Progenitor cell of endocrine pancreas (in vitro differentiated cells): ENCODE measurements at places on chromosomes 1 and 21. TPM values are rescaled to one million over a fixed set of nuclear protein-coding genes. Genes with fewer than 3 reads are reported as not detected.

The CFAP141 gene
- total RNA-seq: not detected in 2 replicates

The HNRNPU gene
- 512 and 526 TPM in 2 replicates for total RNA-seq

The LRRC39 gene
- total RNA-seq: 1.1 and 1.8 TPM in 2 replicates

The NUP210L gene
- 0.05 and 0.07 TPM in 2 replicates for total RNA-seq

The RHEX gene
- not detected in 2 replicates for total RNA-seq

GRCh38 chr1:200231787-200232231 lies 178.0 kb downstream of the ZNF281 start:
- H3K36me3 ChIP-seq: no peaks in the 10 kb centered on the region
- H3K27me3 ChIP-seq: peaks cover 33% of the 10 kb centered on the region
- H3K27ac ChIP-seq: no peak overlapping the region
- DNase-seq: no peak

DNA sequence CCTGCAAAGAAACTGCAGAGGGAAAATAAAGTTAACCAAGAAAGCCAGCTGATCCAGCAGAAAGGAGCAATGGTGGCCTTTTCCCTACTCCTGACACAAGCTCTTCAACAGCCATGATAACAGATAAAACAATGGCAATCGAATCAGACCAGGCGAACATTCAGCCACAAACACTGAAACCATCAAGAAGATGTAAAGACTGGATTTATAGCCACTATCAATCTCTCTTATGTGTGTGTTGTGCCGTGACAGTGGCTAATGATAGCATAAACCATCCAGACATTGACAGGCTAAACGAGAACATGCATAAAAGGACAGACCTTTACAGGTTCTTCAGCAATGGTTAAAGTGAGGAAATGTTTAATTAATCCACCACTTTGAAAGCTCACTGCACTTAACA lies 78.1 kb upstream of the RAB4A start:
- no peaks in the 10 kb centered on the region for H3K36me3 ChIP-seq
- no peak overlapping the region for H3K4me3 ChIP-seq
- DNase-seq: no peak
- H3K4me1 ChIP-seq: no peaks in the 10 kb centered on the region

DNA sequence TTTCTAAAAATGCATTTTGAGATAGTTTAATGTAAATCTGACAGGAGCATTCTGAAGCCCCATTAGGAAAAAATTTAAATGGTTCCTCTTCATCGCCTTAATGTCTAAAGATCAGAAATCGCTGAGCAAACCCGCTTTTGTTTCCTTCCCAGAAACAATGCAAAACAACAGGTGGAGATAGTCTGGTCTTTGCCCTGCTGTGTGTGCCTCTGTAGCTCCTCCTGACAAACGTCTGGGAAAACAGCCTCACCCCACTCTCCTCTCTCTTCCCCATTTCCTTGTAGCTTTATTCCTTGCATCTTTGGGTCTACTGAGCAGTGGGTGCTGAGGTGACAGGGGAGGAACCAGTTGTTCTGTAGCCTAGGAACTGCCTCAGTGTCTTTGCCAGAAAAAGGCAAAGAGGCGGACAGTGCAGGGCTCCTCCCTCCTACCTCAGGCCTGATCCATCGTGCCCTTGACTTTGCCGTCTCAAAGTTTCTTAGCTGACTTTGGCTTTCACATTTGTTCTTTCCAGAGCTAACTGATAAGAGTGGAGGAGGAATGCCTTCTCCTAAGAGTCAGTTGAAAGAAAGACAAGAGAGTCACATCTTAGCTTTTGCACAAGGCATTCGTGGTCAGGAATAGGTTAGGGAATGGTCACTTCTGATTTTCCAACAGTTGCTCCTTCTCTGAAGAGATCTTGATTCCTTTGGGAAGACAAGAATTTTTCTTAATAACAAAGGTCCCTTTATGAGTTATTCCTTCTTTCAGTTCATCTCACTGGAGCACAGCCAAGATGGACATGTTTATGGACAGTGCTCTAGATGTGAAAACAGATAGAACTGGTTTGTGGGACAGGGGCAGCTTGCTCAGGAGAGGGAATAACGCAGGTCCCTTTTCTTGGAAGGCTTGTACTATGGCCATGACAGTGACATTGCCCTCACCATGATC lies 24.9 kb downstream of the SYT11 start:
- H3K27me3 ChIP-seq: peaks cover 26% of the 10 kb centered on the region
- DNase-seq: no peak
- H3K4me1 ChIP-seq: no peaks in the 10 kb centered on the region
- H3K36me3 ChIP-seq: no peaks in the 10 kb centered on the region
- no peak overlapping the region for H3K27ac ChIP-seq

DNA sequence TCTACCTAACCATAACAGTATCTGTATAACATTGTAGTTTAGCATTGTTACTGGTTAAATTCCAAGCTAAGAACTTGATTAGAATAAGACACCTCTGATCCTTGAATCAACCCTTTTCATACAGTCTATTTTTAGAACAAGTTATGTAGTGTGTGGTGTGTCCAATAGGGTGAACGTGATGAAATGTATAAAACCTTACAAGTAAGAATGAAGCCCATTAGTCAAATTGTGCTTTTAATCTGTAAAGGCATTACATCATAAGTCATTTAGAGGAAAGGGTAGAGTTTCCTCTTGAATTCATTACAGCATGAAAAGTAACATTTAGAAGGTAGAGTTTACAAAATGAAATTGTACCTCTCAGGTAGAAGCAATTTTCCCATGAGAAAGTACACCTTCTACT lies 479.2 kb downstream of the LTN1 start:
- H3K27me3 ChIP-seq: no peaks in the 10 kb centered on the region
- no peak for DNase-seq
- no peaks in the 10 kb centered on the region for H3K36me3 ChIP-seq
- no peak overlapping the region for H3K27ac ChIP-seq
- no peak overlapping the region for H3K4me3 ChIP-seq

DNA sequence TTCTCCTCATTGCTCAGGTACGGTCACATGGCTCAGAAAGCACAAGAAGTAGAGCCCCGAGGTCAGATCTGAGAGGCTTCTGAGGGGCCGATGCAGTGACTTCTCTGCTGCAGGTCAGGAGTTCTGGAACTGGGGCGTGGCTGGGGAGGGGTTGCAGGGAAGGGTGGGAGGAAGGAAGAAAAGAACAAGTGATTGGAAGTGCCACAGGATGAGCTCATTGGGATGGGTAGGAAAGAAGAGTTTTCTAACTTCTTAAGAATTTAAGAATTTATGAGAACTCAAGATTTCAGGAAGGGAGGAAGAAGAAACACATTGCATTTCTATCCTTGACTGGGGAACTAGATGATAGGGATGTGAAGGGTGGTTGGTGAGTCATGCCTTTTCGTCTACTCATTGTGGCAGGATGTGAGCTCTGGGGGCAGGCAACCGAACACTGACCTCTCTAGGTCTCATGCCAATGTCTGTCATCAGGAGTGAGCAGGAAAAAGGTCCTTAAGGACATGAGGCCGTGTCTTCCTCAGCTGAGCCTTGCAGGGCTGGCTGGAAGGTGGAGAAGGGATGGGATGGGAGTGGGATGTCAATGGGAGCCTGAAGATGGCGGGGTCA lies 497 bp downstream of the FCRLB start:
- no peak overlapping the region for H3K4me3 ChIP-seq
- H3K27me3 ChIP-seq: peaks cover 45% of the 10 kb centered on the region
- no peak for DNase-seq
- H3K4me1 ChIP-seq: peaks cover 8% of the 10 kb centered on the region
- no peaks in the 10 kb centered on the region for H3K36me3 ChIP-seq

DNA sequence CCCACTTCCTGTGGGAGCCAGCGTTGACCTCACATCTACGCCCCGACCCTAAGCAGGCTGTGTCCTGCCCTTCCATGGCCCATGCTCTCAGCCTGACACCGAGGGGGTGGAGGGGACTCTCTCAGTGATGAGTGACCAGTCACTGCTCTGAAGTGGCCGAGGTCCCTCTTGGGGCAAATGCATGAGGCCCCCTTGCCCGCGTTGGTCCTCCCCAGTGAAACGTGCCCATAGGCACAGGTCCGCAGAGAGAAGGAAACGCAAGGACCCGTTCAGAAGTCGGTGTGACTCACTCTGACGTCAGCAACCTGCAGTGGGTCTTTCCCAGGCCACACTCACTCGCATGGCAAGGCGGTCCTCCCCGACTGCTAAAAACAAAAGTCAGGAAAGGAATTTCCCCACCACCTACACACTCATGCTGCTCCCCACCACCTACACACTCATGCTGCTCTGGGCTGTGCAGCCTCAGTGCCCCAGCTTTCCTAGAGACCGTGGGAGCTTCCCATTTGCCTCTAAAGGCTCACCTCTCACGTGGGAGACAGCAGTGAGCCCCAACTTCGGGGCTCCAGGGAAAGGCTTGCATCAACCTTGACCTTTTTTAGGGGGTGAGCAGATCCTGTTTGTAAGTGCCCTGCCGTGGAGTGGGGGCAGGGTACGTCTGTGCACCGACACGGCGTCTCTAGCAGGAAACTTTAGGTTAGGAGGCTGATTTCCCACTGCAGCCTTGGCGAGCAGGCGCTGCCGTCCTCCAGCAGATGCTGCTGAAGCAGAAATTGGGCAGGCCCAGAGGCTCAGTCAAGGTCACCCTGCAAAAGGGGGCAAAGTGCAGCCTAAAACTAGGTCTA lies 11.4 kb downstream of the UBASH3A start:
- H3K4me1 ChIP-seq: no peaks in the 10 kb centered on the region
- no peak overlapping the region for H3K27ac ChIP-seq
- peaks cover 19% of the 10 kb centered on the region for H3K27me3 ChIP-seq
- H3K36me3 ChIP-seq: no peaks in the 10 kb centered on the region

GRCh38 chr1:40130892-40131291 lies 30.3 kb upstream of the RLF start:
- no peaks in the 10 kb centered on the region for H3K4me1 ChIP-seq
- H3K36me3 ChIP-seq: no peaks in the 10 kb centered on the region
- no peak overlapping the region for H3K4me3 ChIP-seq
- H3K27me3 ChIP-seq: no peaks in the 10 kb centered on the region
- DNase-seq: no peak

GRCh38 chr1:105359457-105359856 lies 1609.8 kb downstream of the AMY1C start:
- no peak for DNase-seq
- no peaks in the 10 kb centered on the region for H3K4me1 ChIP-seq
- no peak overlapping the region for H3K27ac ChIP-seq
- no peaks in the 10 kb centered on the region for H3K27me3 ChIP-seq
- H3K4me3 ChIP-seq: no peak overlapping the region
- H3K36me3 ChIP-seq: no peaks in the 10 kb centered on the region

DNA sequence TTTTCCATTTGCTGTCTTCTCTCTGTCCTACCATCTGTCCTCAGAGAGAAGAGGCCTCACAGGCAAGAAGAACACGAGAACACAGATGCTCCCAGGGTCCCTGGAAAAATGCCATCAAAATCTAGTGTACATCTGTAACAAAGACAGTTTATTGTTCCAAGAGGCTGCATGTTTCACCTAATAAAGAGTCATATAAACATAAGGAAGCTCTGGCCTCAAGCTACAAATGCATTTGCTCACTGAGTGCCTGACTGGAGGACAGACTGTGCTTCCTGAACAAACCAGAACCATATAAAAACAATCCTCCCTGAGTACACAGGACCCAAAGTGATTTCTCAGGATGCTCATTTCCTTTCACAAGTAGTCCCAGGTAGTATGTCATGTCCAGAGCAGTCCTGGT lies 76.3 kb upstream of the SLC44A3 start:
- H3K27me3 ChIP-seq: no peaks in the 10 kb centered on the region
- peaks cover 2% of the 10 kb centered on the region for H3K4me1 ChIP-seq
- no peak overlapping the region for H3K27ac ChIP-seq
- peaks cover 11% of the 10 kb centered on the region for H3K36me3 ChIP-seq
- H3K4me3 ChIP-seq: no peak overlapping the region

DNA sequence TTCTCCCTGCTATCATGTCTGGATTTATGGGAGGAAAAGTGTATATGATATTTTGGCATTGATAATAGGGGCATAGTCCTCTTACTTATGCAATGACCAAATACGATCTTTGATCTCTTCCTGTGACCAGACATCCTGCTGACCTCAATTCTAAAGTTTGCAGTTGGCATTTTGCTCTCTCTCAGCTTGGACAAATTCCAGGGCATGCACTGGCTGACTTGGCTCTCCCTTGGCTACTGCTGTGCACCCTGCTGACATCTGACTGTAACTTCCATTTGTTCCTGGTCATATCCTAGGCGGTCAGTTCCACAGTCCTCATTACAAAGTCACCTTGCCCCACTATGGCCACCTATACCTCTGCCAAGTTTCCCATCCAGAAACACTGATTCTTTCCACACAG lies 380.7 kb upstream of the NR5A2 start:
- H3K27ac ChIP-seq: no peak overlapping the region
- H3K4me3 ChIP-seq: no peak overlapping the region
- H3K27me3 ChIP-seq: no peaks in the 10 kb centered on the region
- no peaks in the 10 kb centered on the region for H3K4me1 ChIP-seq

DNA sequence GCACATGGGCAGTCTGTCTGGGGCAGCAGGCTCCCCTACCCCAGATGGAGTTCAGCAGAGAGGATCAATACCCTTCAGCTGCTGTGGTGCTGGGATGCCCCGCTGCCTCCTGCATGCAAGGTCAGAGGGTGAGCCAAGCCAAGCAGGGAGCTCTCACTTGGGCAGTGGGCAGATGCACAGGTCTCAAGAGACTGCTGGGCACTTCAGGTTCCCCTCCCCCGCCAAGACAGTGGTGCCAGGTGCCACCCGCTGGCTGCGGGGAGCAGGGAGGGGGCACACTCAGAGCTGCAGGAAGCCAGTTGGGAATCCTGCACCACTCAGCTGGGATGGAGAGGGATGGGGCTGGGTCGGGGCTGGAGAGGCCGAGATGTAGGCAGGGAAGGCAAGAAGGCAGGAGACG lies 15.8 kb upstream of the EVA1B start:
- no peaks in the 10 kb centered on the region for H3K27me3 ChIP-seq
- no peak overlapping the region for H3K27ac ChIP-seq
- no peak overlapping the region for H3K4me3 ChIP-seq

DNA sequence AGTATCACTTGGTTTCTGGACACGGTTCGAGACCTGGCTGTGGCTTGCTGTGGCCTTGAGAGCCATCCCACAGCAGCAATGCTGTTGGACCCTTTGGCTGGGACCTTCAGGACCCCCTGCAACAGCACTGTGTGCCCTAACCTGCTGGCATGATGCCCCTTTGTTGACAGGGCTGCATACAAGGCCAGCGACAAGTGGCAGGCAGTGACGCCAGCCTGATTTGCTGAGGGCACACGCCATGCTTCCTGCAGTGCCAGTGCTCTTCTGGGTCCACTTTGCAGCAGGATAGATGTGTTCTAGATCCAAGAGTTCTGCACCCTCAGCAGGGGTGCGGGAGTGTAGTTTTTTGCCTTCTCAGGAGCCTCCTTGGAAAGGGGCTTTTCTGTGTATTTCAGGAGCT lies 32.8 kb downstream of the COQ8A start:
- DNase-seq: no peak
- H3K4me3 ChIP-seq: no peak overlapping the region
